H9 (cell line): ENCODE measurements at places on chromosomes 7 and 10. TPM values are rescaled to one million over a fixed set of nuclear protein-coding genes. Genes with fewer than 3 reads are reported as not detected.
A peak's percentile ranks its signal among the peaks of the same experiment; 100 is the strongest.

GRCh38 chr7:24709051-24709450 lies 48.2 kb downstream of the GSDME start:
- H3K27me3 ChIP-seq, result no peaks in the 10 kb centered on the region
- peaks cover 50% of the 10 kb centered on the region for H3K36me3 ChIP-seq
- H3K27ac ChIP-seq, result no peak overlapping the region
- DNase-seq, result no peak
- H3K4me3 ChIP-seq, result no peak overlapping the region

DNA sequence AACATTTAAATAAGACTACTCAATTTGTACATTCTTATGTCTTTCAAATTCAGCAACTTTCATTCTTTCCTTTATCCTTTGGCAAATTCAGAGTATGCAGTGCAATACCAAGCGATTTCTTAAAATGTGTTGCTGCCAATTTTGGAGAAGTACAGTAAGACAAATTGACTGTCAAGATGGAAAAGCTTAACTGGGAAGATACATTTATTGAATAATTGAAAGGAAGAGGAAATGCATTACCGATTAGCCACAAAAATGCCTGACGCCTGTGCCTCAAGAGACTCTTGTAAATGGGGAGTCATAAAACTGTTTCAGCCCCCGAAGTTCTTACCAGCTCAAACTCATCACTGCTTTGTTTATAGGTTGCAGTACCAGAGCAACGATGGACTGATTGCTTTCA lies 373.3 kb upstream of the GALNT17 start:
- no peak for DNase-seq
- H3K27ac ChIP-seq, result no peak overlapping the region
- H3K36me3 ChIP-seq, result peaks cover 48% of the 10 kb centered on the region
- peaks cover 4% of the 10 kb centered on the region; the same call in 1 of the 2 replicates for H3K4me1 ChIP-seq
- no peaks in the 10 kb centered on the region for H3K27me3 ChIP-seq
- H3K4me3 ChIP-seq, result no peak overlapping the region

DNA sequence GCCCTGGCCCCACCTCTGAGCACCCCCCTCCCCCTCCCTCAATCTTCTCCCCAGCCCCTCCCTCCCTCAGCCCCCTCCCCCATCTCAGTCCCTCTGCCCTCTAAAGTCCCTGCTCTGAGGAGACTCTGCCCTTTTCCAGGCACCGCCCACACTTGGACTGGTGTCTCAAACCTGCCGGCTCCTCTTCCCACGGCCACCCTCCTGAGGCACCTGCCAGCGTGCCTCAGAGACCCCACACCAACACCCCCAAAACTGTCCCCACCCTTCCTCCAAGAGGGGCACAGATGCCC lies 34.6 kb upstream of the HSPB1 start:
- peaks cover 5% of the 10 kb centered on the region; the same call in 1 of the 2 replicates for H3K4me1 ChIP-seq
- no peaks in the 10 kb centered on the region; the same call in 2 of the 3 replicates for H3K36me3 ChIP-seq
- peak overlapping the region; percentile 42; the same call in 1 of the 2 replicates for H3K4me3 ChIP-seq
- H3K27me3 ChIP-seq, result no peaks in the 10 kb centered on the region
- peak; percentile 48 for DNase-seq
- H3K27ac ChIP-seq, result no peak overlapping the region

DNA sequence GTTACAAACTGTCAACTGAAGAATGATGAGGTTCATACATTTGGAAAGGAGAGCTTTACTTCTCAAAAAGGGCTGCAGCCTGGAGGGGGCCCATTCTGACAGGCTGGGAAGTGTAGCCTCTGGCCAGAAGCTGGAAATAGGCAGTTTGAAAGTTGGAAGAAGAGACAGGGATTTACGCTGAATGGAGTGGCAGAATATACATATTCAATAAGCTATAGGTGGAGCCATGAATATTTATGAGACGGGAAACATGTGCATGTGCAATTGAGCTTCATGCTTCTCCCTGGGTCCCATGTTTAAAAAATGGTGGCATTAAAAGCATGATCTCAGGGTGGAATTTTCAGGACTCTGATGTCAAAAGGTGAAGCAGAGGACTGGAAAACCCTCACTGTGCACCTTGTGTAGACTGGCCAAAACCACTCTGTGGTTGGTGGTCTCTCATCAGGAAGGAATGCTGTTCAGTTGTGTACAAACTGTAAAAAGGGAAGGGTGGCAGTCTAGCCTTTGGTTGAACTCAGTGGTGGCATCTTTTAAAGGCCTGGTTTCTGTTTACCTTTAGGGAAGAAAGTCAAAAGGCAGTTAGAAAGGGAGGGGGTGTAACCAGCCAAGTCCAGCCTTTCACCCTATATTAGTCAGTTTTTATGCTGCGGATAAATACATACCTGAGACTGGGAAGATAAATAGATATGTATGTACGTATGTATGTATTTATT lies 7.2 kb upstream of the ACTR3B start:
- no peak overlapping the region for H3K27ac ChIP-seq
- H3K27me3 ChIP-seq, result no peaks in the 10 kb centered on the region
- H3K36me3 ChIP-seq, result no peaks in the 10 kb centered on the region
- no peaks in the 10 kb centered on the region for H3K4me1 ChIP-seq

DNA sequence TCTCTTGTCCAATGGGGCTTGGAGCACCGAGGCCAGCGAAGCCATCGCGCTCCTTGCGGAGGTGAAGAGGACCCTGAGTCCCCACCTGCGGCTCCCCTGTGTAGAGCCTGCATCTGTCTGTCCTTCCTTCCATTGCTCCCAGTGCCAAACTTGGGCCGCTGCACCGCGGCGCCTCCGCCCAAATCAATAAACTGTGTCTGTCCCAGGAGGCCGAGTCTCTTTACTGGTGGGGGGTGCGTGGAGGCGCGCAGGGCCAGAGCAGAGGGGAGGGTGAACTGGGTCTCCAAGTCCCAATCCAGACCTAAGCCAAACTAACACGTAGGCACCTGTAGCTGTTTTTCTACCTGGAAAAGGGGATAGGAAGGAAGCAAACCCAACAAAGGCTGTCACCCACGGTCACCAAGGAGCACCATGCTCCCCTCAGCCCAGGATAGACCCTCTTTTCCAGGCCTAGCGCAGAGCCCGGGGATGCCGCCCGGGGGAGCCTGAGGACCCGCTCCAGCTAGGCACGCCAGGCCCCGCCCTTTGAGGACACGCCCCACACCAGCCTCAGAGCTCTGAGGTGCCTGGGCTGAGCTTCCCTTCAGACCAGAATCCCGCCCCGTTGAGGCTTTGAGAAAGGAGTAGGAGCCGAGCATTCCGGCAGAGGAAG lies 1.2 kb upstream of the CHAT start:
- no peak overlapping the region for H3K27ac ChIP-seq
- H3K27me3 ChIP-seq, result peaks cover 81% of the 10 kb centered on the region
- no peaks in the 10 kb centered on the region; the same call in 1 of the 2 replicates for H3K4me1 ChIP-seq

DNA sequence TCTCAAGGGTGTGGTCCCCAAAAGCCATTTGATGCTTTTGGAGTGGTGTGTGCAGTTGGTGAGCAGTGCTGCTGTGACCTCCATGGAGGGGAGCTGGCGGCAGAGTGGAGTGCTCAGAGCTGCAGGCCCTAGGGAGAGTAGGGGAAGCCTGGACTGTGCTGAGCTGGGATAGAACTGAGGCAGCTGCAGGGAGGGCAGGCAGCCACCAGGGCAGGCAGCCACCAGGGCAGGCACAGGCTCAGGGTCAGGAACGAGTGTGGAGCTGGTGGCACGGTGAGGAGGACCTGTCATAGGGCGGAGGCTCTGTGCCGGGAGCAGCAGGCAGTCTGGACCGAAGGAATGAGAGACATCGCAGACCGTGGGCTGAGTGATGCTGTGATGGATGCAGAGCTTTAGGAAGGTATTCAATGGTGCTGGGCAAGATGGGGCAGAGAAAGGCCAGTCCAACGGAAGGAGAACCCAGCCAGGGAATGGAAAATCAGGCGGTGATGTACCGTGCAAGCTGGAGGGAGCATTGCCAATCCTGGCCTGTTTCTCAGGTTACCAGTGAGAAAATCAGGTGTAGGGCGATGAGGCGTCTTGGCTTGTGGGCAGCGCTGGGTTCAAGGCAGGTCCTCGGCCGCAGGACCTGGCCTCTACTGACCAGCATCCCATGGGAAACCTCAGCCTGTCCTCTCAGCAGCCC lies 152.6 kb downstream of the CAMK1D start:
- H3K27me3 ChIP-seq, result no peaks in the 10 kb centered on the region
- no peaks in the 10 kb centered on the region; the same call in 1 of the 2 replicates for H3K4me1 ChIP-seq
- no peak overlapping the region for H3K4me3 ChIP-seq
- H3K36me3 ChIP-seq, result no peaks in the 10 kb centered on the region
- H3K27ac ChIP-seq, result no peak overlapping the region

DNA sequence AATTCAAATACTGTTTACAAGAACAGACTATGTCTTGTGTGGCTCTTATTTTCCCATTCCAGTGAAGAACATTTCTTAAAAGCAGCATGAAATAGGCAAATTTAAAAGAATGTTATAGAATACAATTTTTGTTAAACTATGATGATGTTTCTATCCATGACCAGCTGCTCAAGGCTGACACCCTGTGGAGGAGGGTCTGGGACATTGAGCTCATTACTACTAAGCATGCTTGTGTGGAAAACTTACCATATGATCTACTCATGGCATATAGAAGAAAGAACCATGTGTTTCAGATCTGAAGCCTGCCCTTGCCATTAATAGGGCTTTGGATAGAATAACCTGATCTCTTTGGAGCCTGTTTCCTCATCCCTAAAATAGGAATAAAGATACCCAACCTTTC lies 125.0 kb downstream of the FOXP2 start:
- DNase-seq, result no peak
- H3K4me1 ChIP-seq, result no peaks in the 10 kb centered on the region
- H3K27me3 ChIP-seq, result no peaks in the 10 kb centered on the region
- no peaks in the 10 kb centered on the region for H3K36me3 ChIP-seq
- H3K27ac ChIP-seq, result no peak overlapping the region

GRCh38 chr7:138741453-138741735 lies 40.2 kb upstream of the SVOPL start:
- peaks cover 4% of the 10 kb centered on the region for H3K36me3 ChIP-seq
- no peaks in the 10 kb centered on the region for H3K4me1 ChIP-seq
- no peak overlapping the region for H3K4me3 ChIP-seq
- no peaks in the 10 kb centered on the region for H3K27me3 ChIP-seq
- no peak for DNase-seq

- no peak overlapping the region for H3K27ac ChIP-seq
- no peak overlapping the region for H3K4me3 ChIP-seq
- no peaks in the 10 kb centered on the region for H3K36me3 ChIP-seq
Observed at GRCh38 chr10:24556750-24557742, 166.6 kb downstream of the ARHGAP21 start.

- no peak overlapping the region for H3K27ac ChIP-seq
- H3K36me3 ChIP-seq, result peaks cover 18% of the 10 kb centered on the region
- H3K4me1 ChIP-seq, result no peaks in the 10 kb centered on the region
- no peak for DNase-seq
Observed at GRCh38 chr10:53379956-53380355, 607.4 kb upstream of the MBL2 start.

DNA sequence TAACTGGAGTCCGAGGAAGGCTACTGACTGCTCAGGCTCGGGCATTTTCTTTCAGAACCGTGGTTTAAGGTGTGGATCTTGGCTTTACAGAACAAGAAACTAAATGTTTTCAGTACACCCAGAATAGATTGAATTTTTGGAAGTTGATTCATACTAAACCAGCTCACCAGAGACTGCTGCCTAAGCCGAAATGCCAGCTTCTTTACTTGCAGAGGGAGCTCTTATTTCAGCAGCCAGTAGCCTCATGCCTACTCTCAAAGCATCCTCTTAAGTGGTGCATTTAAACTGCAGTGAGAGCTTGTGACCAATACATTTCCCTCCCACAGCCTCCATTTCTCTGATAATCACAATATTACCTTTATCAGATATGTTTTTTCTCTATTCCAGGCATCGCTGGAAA lies 615.1 kb downstream of the SUGCT start:
- H3K4me1 ChIP-seq, result peaks cover 8% of the 10 kb centered on the region
- no peaks in the 10 kb centered on the region for H3K36me3 ChIP-seq
- H3K27me3 ChIP-seq, result no peaks in the 10 kb centered on the region
- H3K27ac ChIP-seq, result no peak overlapping the region

DNA sequence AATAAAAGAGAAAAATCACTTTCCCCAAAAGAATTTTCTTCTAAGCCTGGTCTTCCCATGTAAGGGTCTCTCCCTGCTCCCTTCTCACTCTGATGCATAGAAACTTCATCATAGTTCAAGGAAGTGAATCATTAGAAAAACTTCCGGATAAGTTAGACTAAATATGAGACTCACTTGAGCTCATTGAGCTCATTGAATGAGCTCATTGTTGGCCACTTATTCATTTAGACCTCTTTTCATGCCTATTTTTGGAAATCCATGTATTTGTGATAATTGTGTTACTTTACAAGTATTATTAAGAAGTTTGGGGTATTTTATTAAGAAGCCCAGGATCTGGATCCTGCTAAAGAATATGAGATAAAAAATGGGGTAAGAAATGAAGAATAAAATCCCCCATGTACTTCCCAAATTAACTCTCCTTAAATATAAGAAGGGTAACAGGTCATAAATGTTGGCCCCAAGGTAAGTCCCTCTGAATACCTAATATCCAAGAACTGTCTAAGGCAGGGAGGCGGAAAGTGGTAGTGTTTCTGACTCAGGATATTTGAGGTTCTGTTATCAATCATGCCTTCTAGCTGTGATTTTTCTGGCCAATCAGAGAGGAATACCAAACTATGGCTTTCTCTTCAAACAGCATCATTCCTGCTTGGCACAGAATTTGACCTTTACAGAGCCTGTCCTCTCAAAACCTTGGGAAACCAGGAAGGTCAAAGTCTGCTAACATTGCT lies 236.5 kb upstream of the PTN start:
- H3K27ac ChIP-seq, result no peak overlapping the region
- no peak overlapping the region for H3K4me3 ChIP-seq
- DNase-seq, result no peak
- no peaks in the 10 kb centered on the region for H3K36me3 ChIP-seq
- H3K27me3 ChIP-seq, result no peaks in the 10 kb centered on the region

- no peak for DNase-seq
- peaks cover 2% of the 10 kb centered on the region for H3K36me3 ChIP-seq
- H3K4me1 ChIP-seq, result no peaks in the 10 kb centered on the region; the same call in none of the 2 replicates
- H3K27ac ChIP-seq, result no peak overlapping the region
- no peaks in the 10 kb centered on the region for H3K27me3 ChIP-seq
Observed at GRCh38 chr10:29714096-29714874, 79.5 kb upstream of the SVIL start.

- no peaks in the 10 kb centered on the region for H3K4me1 ChIP-seq
- H3K4me3 ChIP-seq, result no peak overlapping the region
- no peak for DNase-seq
- H3K27ac ChIP-seq, result no peak overlapping the region
Observed at GRCh38 chr7:41754046-41754445, 51.2 kb upstream of the INHBA start.

- no peak for DNase-seq
- H3K27me3 ChIP-seq, result no peaks in the 10 kb centered on the region
- peaks cover 3% of the 10 kb centered on the region; the same call in 1 of the 2 replicates for H3K4me1 ChIP-seq
- no peaks in the 10 kb centered on the region for H3K36me3 ChIP-seq
Observed at GRCh38 chr10:52111101-52111891, 202.8 kb upstream of the DKK1 start.

- no peaks in the 10 kb centered on the region for H3K27me3 ChIP-seq
- H3K4me3 ChIP-seq, result no peak overlapping the region
- no peaks in the 10 kb centered on the region for H3K36me3 ChIP-seq
- no peak overlapping the region for H3K27ac ChIP-seq
Observed at GRCh38 chr10:128377988-128378387, 251.8 kb upstream of the MKI67 start.

- no peaks in the 10 kb centered on the region for H3K27me3 ChIP-seq
- H3K36me3 ChIP-seq, result no peaks in the 10 kb centered on the region
- H3K27ac ChIP-seq, result no peak overlapping the region
Observed at GRCh38 chr7:156380261-156380660, 260.3 kb upstream of the RNF32 start.

GRCh38 chr7:40219917-40220316 lies 85.1 kb downstream of the SUGCT start:
- DNase-seq, result no peak
- H3K36me3 ChIP-seq, result peaks cover 11% of the 10 kb centered on the region
- H3K27me3 ChIP-seq, result no peaks in the 10 kb centered on the region
- no peak overlapping the region for H3K4me3 ChIP-seq
- H3K4me1 ChIP-seq, result no peaks in the 10 kb centered on the region

IKZF1 gene
- total RNA-seq, result 0.48 and 0.98 TPM in 2 replicates

CDHR3 gene
- total RNA-seq, result 3.3 and 3.8 TPM in 2 replicates

GPAM gene
- 16.0 and 18.1 TPM in 2 replicates for total RNA-seq

FAM25A gene
- not detected in 2 replicates for total RNA-seq

R3HCC1L gene
- total RNA-seq, result 15.5 and 18.5 TPM in 2 replicates
